ENCODE measurements at places on chromosomes 2 and 18.
A peak's percentile ranks its signal among the peaks of the same experiment; 100 is the strongest.

- DNase-seq: no peak
Measured at GRCh38 chr18:23883277-23883790, 131.2 kb upstream of the TTC39C start.

- DNase-seq: no peak
Measured at GRCh38 chr2:25829377-25829704, 48.9 kb downstream of the ASXL2 start.

- DNase-seq: no peak
Measured at GRCh38 chr2:1916881-1917280, 172.6 kb upstream of the PXDN start.

DNA sequence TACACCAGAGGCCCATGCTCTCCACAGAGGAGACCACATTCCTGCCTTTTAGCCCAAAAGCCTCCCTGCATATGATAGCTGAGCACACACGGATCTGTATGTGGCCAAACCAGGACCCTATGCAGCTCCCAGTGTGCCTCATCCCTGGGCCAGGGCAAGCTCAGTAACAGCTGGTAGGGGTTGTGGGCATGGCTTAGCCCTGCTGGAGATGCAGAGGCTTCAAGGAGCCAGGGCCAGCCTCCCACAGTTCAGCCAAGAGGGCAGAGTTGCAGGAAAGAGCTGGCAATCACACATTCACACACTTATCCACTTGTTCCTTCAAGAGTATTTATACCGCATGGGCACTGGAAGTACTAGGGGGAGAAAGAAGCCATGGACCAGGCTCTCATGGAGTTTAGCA, 1.6 kb upstream of the LIMS2 start:
- no peak for DNase-seq

GRCh38 chr2:29223257-29223656, 108.0 kb downstream of the CLIP4 start:
- no peak for DNase-seq

DNA sequence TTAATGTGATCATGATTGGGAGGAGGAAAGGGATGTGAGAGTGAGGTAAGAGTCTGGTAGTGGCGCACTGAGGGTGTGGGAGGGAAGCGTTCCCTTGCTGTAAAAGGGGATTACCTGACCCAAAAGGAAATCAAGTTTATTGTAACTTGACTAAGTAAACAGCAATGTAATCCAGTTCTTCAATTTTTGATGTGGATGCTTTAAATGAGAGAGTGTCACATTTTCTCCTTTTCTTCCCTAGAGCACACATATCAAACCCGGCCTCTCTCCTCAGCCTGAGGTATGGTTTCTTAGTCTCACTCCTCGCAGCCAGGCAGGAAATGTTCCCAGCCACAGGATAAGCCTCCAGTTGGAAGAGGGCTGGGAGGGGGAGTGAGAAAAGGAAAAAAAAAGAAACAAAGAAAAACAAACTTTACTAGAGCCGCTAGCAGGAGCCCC, 688 bp upstream of the ARHGAP28 start:
- DNase-seq: no peak

DNA sequence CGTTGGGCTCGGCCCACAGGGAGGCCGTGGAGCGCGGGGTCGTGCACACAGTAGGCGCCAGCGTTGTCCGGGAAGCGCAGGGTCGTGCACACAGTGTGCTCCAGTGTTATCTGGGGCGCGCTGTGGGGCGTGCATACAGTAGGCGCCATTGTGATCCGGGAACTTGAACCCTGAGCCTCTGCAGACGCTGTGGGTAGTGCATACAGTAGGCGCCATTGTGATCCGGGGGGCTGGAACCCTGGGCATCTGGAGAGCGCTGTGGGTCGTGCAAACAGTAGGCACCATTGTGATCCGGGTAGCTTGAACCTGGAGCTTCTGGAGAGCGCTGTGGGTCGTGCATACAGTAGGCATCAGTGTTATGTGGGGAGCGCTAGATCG, 793 bp downstream of the ZNF236 start:
- no peak for DNase-seq

GRCh38 chr2:208983486-208983885, 440.4 kb upstream of the MAP2 start:
- no peak for DNase-seq

DNA sequence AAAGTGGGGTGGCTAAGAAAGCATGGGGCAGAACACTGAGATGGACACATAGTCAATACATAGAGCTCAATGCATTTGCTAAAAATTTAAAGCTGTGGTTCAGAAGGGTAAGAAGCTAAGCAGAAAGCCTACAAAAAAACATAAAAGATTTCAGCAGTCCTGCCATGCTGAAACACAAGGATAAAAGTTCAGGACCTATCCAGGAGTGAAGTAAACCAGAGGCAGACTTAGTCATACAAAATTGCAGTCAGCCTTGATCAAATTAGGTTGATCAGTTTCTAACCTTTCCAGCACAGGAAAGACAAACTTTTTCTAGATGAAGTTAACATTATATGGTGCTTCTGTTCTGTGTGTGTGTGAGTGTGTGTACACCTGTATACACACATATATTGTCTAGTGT, 120.8 kb upstream of the RBMS1 start:
- DNase-seq: no peak

GRCh38 chr18:62957885-62958472, 242.6 kb downstream of the PHLPP1 start:
- peak; percentile 52 for DNase-seq

GRCh38 chr2:238963161-238963970, 115.5 kb downstream of the TWIST2 start:
- DNase-seq: no peak

- DNase-seq: no peak
Measured at GRCh38 chr2:222298001-222298310, 842 bp downstream of the PAX3 start.

DNA sequence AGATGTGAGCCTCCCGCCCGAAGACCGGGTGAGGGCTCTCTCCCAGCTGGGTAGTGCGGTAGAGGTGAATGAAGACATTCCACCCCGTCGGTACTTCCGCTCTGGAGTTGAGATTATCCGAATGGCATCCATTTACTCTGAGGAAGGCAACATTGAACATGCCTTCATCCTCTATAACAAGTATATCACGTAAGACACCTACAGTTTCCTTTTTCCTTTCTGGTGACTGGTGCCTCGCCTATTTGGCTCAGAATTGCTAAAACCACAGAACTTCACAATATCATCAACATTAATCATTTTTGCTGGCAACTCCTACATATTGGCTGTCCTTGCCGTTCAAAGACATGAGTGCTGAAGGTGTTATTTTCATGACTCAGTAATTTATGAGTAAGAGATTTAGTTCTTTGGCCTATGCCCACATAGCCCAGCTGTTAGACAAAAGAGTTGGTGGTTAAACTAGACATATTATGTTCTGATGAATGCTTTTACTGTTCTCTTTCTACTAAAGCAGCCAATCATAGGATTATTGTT, 2.2 kb downstream of the STAMBP start:
- DNase-seq: no peak

DNA sequence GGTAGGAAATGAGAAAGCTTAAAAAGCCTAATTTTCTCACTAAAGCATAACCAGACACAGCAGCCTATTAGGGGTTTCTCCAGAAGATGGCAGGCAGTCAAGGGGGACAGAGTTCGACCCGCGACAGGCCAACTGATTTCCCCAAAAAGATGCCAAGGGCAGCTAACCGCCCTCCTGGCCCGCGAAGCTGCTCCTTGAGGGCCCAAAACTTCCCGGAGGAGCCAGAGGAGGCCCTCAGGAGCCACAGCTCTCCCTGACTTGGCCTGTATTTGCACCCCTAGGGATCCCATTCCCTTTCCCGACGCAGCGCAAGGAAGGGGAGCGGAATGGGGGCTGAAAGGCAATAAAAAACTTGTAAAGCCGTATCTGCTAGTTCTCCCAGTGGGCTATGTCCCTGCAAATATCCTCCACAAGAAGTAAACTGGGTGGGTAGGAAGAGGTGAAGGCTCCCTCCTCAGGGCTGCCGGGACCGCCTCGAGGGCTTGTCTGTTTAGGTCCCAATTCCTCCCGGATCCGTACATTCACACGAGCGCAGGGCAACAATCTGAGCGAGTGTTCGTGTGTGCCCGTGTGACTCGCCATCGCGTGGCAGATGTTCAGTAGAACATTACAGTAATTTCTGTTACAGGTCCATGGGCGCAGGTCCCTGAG, 756 bp upstream of the NAGK start:
- no peak for DNase-seq

DNA sequence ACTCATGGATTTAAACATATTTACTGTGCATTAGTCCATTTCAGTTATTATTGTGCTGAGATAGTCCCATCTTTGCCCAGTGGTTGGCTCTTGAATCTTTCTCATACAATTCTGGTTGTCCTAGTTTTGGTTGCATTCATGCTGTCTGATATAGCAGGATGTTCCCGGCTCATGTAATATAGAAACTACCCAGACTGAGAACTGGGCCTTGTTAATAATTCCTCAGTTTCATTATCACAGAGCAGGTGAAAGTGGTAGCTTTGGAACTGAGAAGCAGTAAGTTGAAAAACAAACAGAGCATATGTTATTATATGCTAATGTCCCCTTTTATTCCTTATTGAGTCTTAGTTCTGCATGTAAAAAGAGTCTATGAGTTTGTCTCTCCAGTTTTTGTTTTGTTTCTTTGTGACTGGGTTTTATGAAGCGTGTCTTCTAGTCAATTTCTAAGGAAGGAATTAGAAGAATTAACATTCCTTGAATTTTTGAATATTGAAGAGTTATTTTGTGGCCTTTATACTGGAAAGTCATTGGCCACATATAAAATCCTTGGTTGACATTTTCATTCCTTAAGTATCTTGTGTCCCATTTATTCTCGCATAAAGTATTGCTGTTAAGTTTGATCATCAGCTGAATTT, 43.3 kb downstream of the EIF5B start:
- no peak for DNase-seq

DNA sequence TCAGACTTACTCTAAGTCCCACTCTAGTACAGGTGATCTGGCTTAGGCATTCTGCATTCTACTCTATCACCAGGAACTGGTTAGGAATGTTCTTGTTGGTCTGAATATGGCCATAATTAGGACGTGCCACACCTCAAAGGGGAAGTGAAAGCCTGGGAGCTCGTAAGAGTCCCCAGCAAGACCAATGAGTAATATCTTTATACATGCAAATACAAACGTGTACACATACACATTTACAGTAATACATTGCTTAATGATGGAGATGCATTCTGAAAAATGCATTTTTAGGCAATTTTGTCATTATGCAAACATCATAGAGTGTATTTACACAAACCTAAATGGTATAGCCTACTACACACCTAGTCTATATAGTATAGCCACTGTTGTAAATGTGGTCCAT, 19.5 kb upstream of the ERCC3 start:
- DNase-seq: peak; percentile 79

- no peak for DNase-seq
Measured at GRCh38 chr18:75221897-75222296, 11.3 kb downstream of the TSHZ1 start.

DNA sequence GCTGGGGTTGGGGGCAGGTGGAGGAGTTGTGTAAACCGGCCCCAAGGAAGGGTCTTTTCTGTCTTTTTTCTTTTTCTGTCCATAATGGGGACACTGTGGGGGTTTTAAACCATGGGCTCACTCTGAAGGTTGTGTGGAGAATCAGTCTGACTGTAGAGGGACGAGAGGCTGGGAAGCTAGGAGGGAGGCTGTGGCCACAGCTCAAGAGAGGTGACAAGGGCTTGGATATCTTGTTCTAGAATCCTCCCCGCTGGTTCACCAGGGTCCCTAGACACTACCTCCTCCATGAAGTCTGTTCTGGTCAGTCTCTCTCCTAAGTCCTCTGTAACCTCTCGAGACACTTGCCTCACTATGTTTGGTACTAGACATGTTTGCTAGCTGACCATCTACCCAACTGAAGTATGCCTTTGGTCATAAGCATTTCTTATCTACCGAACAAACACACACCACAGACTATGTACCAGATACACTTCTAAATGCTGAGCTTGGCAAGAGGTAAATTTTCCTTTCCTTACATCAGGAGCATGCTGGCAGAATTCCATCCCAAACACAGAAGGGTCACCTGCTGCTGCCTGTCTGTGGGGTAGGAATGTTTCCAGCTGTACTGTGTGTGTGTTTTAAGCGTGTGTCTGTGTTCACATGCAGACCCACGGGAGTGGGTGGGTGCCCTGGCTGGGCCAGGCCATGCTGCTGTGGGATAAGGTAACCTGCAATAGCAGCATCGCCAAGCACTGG, 69.6 kb upstream of the MGAT4A start:
- no peak for DNase-seq

GRCh38 chr2:143420313-143420712, 291.1 kb downstream of the ARHGAP15 start:
- no peak for DNase-seq

GRCh38 chr18:46718501-46719341, 38.1 kb downstream of the ST8SIA5 start:
- no peak for DNase-seq

DNA sequence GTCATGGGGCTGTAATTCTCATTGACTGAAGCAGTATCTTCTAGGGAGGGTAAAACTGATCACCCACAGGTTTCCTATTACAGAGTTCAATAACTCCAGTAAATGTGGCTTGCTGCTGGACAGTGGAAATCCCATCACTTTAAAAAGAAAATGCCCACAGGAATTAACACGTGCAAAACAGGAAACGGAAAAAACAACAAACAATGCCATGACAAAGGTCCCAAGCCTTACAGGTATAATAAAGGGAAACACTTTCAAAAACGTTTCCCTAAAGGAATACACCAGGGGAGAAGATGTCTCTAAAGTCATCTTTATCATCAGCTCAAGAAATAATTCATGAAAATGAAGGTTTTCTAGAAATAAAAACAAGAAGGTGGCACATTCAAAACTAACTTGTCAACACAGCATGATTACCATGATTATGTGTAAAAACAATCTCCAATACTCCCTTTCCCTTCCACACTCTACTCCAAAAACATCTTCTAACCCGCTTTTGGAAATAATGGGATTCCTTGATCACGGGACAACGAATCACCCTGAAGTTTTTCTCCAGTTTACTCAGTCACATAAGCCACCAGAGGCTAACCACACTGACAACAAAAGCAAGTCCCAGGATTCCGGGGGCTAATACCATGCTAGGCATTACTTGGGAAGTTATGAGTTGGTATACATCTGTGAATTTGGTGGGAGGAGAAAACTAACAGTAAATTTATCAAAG, 167.9 kb downstream of the TCF4 start:
- DNase-seq: no peak

DNA sequence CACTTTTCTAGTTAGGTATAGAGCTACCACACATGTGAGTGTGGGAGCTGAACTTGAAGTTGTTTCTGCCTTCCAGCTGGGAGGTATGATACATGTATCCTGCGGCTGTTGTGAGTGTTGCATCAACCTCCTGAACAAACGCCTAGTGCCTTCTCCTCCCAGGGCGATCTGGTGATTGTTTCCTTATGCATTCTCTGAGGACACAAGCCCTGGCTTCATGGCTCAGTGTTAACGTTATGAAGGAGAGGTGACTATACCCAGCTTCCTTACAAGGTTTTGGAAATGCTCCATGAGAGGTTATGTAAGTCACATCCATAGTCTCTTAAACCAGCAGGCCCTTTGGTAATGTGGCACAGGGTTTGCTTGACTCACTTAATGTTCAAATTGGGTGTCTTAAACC, 64.9 kb downstream of the SPRED2 start:
- peak; percentile 67 for DNase-seq
